ENCODE measurements at places on chromosomes 5 and 9.

- DNase-seq: no peak
These were observed 1666.1 kb upstream of the WWC1 start for GRCh38 chr5:166625210-166625865.

- DNase-seq: no peak
These were observed 223.6 kb downstream of the COMMD10 start for GRCh38 chr5:116308391-116308790.

DNA sequence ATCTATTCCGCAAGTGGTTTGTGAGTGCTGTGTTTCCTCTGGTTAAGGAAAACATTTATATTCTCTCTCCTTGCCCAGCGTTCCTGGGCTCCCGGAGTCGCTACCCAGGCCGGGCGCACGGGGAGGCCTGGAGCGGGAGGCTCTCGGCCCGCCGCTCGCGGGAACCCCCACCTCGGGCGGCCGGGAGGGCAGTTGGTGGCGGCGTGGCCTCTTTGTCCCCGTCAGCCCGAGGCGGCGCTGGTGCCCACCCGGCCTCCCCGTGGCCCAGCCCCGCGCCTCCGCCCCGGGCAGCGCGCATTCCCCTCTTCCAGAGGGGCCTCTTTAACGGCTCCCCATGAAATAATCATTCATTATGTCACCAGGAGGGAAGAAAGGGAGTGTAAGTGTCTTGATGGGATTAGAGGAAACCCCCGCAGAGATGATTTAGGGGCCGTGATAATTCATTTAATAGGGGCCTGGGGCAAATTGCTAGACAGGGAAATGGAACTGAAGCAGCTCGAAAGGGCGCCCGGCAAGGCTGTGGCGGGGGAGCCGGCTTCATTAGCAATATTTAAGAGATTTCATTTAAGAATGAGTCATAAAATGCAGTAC lies 181.9 kb upstream of the TBCA start:
- DNase-seq: no peak

- no peak for DNase-seq
These were observed 351.5 kb downstream of the BNC2 start for GRCh38 chr9:16519001-16519400.

DNA sequence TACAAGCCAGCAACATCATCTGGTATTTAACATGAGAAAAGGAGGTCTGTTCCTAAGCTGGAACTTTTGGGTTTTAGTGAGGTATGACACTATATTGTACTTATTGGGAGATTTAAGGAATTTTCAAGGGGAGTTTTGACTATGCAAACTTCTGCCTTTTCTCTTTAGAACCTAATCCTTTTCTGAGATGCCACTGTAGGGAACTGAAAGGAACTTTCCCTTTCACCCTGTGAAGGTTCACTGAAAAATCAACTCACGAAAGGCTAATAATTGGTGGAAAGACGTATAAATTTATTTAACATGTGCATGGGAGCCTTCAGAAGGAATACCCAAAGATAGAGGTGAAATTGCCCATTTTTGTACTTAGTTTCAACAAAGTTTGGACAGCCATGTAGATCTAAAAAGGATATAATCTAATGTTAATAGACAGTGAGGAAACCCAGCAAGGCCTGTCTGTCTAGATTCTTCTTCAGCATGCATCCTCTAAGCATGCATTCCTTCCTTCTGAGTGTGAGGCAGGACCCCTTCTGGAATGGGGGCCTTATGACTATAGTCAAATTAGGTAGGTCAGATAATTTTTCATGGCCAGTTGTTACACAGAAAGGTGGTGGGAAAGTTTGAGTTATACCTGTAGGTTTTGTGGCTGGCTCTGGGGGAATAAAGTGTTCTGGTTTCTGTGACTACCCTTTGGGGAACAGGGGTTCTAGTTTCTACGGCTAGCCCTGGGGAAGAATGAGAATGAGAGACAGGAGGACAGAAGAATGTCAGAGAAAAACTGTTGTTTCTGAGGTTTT lies 200.3 kb downstream of the C9orf152 start:
- no peak for DNase-seq

- DNase-seq: peak; percentile 53
These were observed 596 bp downstream of the IRF1 start for GRCh38 chr5:132489871-132490483.

DNA sequence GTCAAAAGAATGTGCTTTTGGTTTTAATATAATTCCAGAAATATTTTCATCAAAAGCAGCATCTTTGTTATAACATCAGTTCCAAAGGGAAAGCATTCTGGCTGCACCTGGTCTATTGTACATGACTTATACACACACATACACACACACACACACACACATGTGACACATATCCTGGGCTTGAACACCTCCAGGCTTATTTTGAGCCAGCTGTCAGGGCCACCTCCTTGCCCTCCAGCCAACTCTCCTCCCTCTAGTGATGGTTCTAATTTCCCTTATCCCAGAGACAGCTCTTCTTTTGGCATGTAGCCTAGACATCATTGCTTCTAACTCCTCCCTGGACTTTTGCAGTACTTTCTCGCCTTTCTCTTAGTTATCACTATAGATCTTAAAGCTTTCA lies 115.0 kb downstream of the PIK3R1 start:
- no peak for DNase-seq

DNA sequence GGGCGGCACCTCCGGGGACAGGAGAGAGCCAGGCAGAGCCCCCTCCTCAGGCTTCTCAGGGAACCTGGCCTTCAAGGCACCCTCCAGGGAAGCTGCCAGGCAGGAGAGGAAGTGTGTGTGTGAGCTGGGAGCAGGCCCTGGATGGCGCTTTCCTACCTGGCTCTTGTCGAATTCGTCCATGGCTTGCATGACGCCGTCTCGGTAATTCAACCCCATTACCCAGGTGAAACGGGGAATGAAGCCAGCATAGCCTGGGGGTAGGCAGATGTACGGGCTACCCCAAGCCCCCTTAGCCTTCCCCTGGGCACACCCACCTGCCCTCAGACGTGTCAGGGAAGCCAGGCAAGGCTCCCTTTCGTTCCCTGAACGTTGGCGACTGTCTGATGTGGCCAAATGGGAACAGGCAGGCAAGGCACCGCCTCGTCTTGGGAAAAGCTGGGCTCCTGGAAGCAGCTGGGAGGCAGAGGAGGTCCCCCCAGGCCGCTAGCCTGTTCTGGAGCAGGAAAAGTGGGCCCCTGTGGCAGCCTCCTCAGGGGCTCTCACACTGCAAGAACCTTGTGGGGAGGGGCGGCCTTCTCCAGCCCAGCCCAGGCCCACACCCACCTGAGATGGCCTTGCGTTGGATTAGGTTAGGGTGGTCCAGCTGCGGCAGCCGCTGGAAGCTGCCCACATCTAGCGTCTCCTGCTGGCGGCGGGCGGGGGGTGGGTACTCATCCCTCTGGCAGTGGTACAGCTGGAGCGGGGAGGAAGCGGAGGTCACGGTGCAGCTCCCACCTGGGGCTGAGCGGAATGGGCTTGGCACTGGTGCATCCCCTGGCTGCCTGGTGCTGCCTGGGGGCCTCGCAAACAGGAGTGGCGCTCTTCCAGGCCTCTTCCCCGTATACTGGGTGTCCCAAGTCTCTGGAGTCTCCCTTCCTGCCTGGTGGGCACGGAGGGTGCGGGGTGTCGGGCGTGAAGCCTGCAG lies 3.7 kb downstream of the TUBB4B start:
- no peak for DNase-seq

GRCh38 chr9:5455181-5455580 lies 4.8 kb downstream of the CD274 start:
- no peak for DNase-seq

DNA sequence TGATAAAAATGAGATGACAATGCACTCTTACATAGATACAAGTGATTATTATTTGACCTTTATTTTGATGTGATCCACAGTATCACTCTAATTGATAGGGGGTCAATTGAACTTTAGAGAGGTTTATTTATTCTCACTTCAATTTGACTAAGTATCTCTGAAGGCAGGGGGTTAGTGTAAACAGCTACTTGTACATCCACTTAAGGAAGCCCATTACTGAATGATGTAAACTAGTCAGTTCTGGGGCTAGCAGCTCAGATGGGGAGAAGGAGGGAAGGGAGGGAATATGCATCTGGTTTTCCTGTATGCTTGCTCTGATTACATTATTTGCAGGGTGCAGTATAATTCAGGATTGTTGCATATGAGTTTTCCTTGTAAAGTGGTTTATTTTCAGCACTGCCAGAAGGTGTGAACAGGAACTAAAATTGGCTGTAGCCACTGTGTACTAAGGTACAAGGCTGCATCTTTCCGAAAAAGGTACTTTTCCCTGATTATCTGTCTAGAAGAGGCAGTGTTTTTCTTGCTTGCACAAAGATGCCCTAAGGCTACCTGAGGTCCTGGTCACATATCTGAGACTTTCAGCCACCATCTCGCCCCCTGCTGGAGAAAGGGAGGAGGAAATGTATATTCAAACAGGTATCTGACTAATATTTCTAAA lies 51.2 kb downstream of the MRPS27 start:
- DNase-seq: peak; percentile 2

GRCh38 chr9:22044583-22044982 lies 35.5 kb upstream of the CDKN2B start:
- no peak for DNase-seq

- DNase-seq: no peak
These were observed 128.9 kb upstream of the IL12B start for GRCh38 chr5:159459132-159459627.

DNA sequence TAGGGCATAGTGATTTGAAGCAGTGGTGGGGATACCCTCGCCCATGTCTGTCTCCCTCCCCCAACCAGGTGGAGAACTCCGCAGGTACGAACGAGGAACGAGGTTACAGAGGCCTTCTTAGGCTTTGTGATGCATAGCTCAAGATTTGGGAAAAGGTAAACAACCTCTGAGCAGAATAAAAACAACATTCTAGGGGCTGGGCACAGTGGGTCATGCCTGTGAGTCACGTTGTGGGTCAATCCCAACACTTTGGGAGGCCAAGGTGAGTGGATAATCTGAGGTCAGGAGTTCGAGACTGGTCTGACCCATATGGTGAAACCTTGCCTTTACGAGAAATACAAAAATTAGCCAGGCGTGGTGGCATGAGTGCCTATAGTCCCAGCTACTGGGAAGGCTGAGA lies 3.6 kb upstream of the LCP2 start:
- DNase-seq: no peak

DNA sequence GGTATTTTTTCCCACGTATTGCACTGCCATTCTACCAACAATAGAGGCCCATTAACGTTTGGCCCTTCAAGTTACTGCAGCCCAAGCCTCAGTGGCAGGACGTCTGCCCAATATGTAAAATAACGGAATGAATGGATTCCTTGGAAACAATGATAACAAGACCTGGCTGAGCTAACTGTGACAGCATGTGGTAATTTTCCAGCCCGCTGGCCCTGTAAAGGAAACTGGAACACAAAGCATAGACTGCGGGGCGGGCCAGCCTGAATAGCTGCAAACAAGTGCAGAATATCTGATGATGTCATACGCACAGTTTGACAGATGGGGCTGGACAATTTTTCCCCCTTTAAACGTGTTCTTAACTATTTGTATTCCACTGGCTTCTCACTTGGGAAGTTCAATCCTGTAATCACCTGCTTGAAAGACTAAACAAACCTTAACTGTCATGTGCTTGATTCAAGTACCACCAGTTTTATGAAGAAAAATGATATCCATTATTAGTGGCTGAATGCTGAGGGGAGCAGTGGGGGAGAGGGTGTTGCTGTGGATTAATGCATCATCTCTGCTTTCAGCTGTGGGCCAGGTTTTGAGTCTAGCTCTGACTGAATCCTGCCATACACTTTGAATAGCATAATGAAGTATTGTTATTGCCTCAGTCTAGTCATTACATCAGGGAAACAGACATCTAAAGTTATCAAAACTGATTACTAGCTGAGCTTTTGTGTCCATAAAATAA lies 323.9 kb downstream of the TMEM161B start:
- DNase-seq: no peak

GRCh38 chr5:52359261-52359660 lies 428.5 kb upstream of the ITGA1 start:
- no peak for DNase-seq

- no peak for DNase-seq
These were observed 28.7 kb downstream of the CDKN2A start for GRCh38 chr9:21965401-21965951.

DNA sequence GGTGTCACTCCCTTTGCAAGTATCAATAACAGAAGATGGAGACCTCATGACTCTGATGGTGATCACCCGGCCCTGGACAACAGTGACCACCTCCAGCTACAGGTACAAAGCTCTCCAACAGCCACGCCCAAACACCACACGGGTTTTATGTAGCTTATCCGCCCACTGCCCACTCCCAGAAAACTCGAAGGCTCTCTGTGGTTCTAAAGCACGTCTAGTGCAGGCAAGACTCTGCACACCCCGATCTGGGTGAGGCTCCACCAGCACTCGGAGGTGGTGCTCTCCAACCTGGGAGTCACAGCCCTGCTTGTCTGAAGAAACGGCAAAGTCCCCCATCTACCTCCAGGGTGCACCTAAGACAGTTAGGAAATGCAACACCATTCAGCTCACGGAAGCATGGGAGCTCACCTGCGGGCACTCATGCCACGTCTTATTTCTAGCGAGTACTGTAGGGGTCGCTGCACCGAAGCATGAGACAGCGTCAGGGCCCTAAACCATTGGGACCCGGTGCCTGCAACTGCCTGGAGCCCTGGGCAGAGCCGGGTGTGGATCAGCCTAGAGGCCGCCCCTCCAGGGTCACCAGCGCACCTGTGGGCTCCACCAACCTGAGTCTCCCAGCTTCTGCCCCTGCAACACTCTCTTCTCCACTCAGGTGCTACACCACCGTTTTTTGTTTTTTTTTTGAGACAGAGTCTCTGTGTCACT lies 58.1 kb upstream of the ZNF354A start:
- DNase-seq: no peak

DNA sequence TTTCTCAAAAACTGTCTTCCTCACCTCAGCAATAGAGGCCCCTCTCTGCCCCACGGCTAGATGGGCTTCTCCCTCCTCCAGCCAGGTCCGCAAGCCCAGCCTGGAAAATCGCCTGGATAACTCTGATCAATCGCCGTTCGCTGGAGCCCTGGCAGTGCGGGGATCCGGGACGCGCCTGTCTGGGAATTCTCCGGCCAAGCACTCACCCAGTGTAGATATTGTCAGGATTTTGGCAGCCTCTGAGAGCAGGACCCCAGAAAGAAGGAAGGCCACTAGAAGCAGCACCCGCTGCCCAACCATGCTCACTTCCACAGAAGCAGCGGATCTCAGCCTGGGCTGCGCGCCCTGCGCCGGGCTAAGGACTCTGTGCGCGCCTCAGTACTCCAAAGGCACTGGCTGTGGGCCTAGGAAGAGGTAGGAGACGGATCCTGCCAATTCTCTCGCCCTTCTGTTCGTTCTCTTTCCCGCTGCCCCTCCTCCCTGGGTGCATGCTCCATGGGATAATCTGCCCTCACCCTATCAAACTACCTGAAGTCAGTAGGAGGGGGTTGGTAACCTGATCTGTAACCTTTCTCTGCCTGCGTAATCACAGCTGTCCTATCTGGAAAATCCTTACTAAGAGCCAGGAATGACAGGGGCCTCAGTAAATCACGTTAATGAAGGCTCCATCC lies at the start of gene UGT3A1:
Gene UGT3A1, minus strand, starts transcription at position 450 of the 671 bp plus-strand sequence. Its CDS starts 150 bp downstream, at position 300.
- DNase-seq: no peak

DNA sequence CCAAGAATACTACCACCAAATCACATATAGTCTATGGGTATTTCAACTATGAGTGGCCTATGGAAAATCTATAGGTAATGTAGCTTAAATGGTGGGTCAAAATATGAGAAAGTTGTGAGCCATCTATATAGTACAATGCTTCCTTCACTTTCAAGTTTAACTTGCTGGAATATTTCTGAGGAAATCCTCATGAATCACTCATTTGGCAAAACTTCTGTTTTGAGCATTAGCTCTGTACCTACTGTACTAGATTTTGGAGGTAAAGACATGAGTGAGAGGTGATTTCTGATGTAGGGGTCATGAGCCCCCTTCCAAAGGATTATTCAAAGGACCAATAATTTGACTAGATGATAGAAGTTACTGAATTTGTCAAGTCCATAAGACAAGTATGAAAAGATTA lies 80.6 kb upstream of the DAB2 start:
- no peak for DNase-seq

- no peak for DNase-seq
These were observed 54.2 kb downstream of the SSBP2 start for GRCh38 chr5:81696418-81697397.

All from activated T-helper 1 cell treated with Interleukin-2 at 50 U/mL for 16 hours (primary cell).